ENCODE measurements at places on chromosomes 11 and 22. TPM values are rescaled to one million over a fixed set of nuclear protein-coding genes. Genes with fewer than 3 reads are reported as not detected.

GRCh38 chr22:45007391-45008185 lies 2.2 kb downstream of the PHF21B start:
- peak; percentile 36 for DNase-seq

DNA sequence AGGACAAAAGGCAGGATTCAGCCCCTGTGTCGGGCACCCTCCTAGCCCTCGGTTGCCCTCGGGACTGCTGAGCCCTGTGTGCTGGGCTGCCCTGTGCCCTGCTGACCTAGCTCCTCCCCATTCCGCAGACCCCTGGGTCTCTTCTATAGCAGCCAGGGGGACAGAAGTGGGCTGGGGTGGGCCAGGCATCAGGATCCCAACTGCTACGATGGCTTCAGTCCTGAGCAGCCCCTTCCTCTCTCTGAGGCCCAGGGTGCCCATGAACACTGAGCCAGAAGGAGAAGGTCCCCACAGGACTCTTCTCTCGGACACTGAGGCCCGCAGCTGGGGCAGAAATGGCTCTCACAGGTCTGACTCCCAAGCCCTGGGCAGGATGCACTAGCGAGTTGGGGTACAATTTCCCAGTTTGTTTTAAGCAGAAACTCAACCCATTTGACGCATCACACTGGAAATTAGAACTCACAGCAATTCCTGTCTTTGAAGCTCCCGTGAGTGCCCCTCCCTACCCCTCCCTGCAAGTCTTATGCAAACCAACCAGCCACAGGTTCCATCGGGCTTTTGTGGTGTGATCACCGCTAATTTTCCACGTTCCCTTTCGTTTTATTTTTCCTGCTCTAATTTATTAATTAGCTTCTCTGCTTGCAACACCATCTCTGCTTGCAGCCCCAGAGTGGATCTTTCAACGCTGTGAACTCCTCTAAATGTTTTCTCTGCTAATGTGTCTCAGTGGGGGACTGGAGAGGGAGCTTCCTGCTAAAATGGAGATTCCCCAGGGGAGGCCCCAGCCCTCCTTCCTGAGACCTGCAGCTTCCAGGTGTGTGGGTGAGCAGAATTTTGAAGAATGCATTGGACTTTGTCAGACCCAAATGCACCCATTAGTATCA lies 56.7 kb downstream of the PHF21B start:
- no peak for DNase-seq

The UBQLNL gene
- total RNA-seq, result 0.14 TPM

The PNPLA5 gene
- total RNA-seq, result not detected

DNA sequence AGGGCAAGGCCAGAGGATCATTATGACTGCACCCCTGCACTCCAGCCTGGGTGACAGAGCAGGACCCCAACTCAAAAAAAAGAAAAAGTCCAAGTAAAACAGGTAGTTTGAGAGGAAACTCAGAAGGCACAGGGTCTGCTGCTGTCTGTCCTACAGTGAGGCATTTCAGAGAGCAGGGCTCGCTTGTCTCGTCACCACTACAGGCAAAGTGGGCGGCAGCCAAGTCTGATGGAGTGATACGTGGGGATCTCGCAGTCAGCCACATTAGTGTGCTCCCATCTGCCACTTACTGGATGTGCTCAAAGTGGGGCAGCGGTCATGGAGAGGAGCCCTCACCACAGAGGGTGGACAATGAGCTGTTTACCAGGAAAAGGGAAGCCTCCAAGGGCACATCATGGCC lies 42.1 kb downstream of the PI4KA start:
- no peak for DNase-seq

The OSM gene
- total RNA-seq, result not detected

The PATE4 gene
- not detected for total RNA-seq

The HORMAD2 gene
- total RNA-seq, result not detected

The CHRM1 gene
- not detected for total RNA-seq

- DNase-seq, result no peak
Measured at GRCh38 chr11:65653229-65654225, 9.2 kb downstream of the RELA start.

DNA sequence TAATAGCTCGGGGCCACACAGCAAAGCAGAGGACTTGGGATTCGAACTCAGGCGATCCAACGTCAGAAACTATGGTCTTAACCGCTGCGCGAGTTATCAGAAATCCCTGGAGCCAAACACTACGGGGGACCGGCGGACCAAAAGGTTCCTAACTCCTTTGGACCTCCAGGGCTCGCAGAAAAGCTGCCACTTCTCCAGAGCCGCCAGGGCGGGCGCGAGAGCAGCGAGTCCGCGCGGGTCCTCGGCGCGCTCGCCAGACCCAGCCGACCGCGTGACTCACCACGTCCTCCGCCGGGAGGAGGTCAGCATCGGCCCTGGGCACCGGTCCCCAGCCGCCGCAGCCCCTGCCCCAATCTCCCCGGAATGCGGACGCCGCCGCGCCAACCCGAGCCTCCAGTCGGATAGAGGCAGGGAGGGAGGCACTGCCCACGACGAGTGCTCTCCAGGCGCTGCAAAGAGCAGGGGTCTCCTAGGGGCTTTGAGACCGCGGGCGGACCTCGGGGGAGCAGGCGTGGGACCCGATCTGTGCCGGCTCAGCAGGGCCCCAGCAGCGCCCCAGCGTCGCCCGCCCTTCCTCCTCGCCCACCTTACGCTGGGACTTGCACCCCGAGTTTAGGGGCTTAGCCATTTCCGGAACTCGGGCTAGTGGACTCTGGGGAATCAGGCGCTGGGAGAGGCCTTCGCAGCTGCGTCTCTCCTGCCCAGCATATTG lies 6.2 kb upstream of the ALX4 start:
- no peak for DNase-seq

DNA sequence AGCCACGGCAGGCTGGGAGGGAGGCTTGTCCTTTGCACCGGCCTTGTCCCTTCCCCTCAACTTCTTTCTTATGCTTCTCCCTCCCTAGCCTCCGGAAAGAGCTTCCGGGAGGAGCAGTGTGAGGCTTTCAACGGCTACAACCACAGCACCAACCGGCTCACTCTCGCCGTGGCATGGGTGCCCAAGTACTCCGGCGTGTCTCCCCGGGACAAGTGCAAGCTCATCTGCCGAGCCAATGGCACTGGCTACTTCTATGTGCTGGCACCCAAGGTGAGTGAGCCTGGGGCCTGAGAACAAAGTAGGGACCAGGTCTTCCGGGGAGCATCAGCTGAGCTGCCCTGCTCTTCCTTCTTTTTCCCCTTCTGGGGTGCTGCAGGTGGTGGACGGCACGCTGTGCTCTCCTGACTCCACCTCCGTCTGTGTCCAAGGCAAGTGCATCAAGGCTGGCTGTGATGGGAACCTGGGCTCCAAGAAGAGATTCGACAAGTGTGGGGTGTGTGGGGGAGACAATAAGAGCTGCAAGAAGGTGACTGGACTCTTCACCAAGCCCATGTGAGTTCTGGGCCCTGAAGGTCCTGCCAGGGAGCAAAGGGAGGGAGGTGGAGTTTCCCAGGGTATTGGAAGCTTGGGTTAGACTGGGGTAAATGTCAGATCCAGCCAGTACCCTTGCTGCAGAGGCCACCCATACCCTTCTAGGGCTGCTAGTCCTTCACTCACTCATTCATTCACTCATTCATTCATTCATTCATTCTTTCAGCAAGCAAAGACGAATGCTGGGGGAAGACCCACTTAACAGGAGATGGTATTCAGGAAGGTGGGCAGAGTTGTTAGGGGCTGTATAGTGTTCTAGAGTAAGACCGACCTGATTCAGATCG lies 22.6 kb downstream of the ADAMTS15 start:
- DNase-seq, result no peak

- DNase-seq, result no peak
Measured at GRCh38 chr11:65298655-65299179, 15.9 kb upstream of the CDC42EP2 start.

The UBXN1 gene
- total RNA-seq, result 91.9 TPM

The KCNC1 gene
- 0.26 TPM for total RNA-seq

DNA sequence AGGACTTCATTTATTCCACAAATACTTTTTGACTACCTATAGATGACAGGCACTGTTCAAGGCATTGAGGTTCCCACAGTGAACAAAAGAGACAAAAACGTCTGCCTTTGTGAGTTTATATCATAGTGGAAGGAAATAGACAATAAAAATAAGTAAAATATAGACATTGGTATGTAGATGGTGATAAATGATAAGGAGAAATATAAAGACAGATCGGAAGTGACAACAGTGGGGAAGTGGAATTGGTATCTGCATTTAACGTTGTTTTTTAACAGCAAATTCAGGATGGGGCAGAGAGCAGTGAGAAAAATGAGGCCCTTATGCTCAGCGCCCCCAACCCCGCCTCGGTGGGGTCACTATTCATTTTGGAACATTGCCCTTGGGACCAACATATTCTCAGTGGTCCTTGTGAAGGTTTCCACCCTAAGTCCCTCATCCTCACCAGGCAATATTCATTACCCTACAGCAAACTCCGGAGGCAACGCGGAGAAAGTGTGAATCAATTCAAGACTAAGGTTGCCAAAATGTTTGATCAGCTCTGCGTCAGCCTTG lies 627 bp upstream of the PEX26 start:
- no peak for DNase-seq

The GANAB gene
- total RNA-seq, result 377 TPM

The TRIM48 gene
- not detected for total RNA-seq

The MMP12 gene
- not detected for total RNA-seq

- DNase-seq, result no peak
Measured at GRCh38 chr22:19815093-19815822, 39.4 kb downstream of the GNB1L start.

The GAS2 gene
- total RNA-seq, result 3.9 TPM

GRCh38 chr22:29306835-29307595 lies 565 bp downstream of the GAS2L1 start:
- DNase-seq, result peak; percentile 88

DNA sequence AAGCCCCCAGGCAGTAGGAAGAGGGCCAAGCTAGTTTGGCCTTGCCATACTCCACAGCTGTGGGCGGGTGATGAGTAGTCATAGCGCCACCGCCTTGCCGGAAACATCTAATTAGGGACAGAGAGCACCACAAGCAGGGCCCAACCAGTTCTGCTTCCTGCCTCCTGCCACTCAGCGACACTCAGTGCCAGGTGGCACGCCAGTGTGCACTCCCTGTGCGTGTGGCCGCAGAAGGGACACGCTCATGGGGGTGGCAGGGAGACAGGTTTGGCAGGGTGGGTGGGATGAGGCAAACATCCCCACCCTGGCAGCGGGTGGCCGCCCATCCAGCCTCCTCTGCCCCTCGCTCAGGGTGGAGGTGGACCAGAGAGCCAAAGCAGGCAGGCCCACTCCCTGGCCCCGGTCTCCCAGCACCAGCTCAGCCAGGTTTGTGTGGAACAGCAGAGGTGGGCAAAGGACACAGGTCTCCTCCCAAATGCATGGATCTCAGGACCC lies 4.9 kb downstream of the OVOL1 start:
- peak; percentile 76 for DNase-seq

- no peak for DNase-seq
Measured at GRCh38 chr22:39173787-39174497, 21.5 kb upstream of the CBX7 start.

The OR2AG1 gene
- not detected for total RNA-seq

DNA sequence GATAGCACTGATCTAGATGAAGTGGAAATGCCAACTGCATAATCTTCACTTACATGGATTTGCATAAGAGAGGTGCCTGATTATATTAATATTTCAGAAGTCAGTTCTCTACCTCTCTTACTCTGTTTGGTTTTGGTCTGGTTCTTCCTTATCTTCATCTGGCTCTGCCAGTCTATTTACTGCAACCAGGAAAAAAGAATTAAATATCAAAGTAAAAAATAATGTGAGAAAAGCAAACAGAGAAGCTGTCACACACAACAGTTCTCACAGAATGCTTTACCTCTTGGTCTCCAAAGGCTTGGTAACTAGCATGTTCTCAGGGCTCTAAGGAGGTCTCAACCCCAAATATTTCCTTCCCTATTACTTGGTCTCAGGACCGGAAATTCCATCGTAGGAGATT lies 6.7 kb downstream of the VSIG10L2 start:
- no peak for DNase-seq

The OR4A16 gene
- not detected for total RNA-seq
